Stimulated activated CD8-positive, alpha-beta memory T cell treated with anti-CD3 and anti-CD28 coated beads, Interleukin-7, amount 100 ng/mL, for 24 hours (primary cell): ENCODE measurements at places on chromosomes 5 and 9.

DNA sequence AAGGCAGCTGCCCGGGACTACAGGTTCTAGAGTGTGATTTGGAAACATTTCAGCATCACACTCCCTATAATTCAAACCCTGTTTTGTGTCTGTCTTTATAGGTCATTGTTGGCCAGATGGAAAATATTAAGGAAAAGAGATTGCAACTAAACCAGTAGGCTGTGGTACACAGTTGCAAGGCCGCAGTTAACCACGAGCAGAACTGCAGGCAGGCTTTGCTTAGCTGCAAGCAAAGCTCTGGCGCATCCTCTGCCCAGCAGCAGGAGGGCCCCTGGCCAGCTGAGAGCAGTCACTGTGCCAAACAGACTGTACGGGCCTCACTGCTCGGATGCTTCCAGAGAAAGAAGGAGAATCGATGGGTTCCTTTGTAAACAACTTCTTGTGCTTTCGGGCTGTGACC, 204.5 kb downstream of the DENND1A start:
- no peak for DNase-seq

DNA sequence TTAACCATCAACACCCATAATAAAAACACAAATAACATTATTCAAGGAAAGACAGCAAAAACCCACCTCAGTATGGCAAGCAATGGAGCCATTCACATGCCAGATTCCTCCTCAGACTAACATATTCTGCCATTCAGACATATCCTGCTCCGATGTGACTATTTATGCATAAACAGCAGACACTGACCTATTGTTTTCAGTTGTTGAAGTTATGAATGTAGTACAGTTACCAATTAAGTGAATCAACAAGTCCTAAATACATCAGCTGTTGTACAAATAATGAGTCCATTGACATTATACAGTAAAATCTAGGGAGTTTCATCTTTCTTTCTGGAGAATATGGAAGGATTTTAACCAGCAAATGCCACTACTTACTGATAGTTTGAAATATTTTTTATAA, 131.7 kb downstream of the DENND1A start:
- no peak for DNase-seq

GRCh38 chr5:146632620-146633322, 116.8 kb upstream of the GPR151 start:
- no peak for DNase-seq

DNA sequence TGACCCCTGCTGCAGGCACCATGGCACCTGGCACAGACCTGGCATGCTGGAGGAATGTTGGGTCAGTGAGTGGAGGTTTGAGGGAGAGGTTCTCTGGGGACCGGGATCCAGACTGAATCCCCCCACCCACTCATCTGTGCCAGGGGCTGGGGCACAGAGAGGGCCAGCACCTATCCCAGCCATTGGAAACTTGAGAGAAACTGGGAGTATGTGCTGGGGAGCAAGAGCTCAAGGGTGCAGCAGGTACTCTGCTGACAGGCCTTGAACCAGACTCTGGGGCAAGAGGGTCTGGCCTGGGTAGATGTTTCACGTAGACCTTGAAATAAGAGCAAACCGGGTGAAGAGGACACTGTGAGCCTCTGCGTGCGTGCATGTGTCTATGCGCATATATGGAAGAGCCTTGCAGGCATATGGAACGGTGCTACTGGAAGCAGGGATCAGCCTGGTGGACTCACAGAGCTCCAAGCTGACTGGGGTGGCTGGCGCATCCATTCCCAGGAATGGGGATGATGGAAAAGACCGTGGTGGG, 8.8 kb downstream of the FGF18 start:
- no peak for DNase-seq

- DNase-seq: no peak
These were observed 9.3 kb downstream of the SLC27A6 start for GRCh38 chr5:128974567-128974966.

GRCh38 chr5:9617221-9617620, 12.9 kb downstream of the TAS2R1 start:
- no peak for DNase-seq
